Dermis microvascular lymphatic vessel endothelial cell (primary cell): ENCODE measurements at places on chromosomes 1 and 21. TPM values are rescaled to one million over a fixed set of nuclear protein-coding genes. Genes with fewer than 3 reads are reported as not detected.

PRAMEF10 gene
- total RNA-seq, result not detected in 2 replicates

KCTD3 gene
- total RNA-seq, result 50.3 and 55.5 TPM in 2 replicates

UTP11 gene
- total RNA-seq, result 24.7 and 32.5 TPM in 2 replicates

C4BPB gene
- 0.13 TPM in 1 of 2 replicates, not detected in the other for total RNA-seq

ATP13A2 gene
- 25.0 and 55.6 TPM in 2 replicates for total RNA-seq

PLA2G2C gene
- not detected in 2 replicates for total RNA-seq

PLA2G5 gene
- under 0.01 and 0.25 TPM in 2 replicates for total RNA-seq

TMOD4 gene
- total RNA-seq, result 0.25 TPM in 1 of 2 replicates, not detected in the other

ERICH3 gene
- total RNA-seq, result not detected in 2 replicates

CR1 gene
- not detected in 2 replicates for total RNA-seq

WNT3A gene
- total RNA-seq, result not detected in 2 replicates

CASQ1 gene
- not detected in 2 replicates for total RNA-seq

PEA15 gene
- 38.9 and 83.1 TPM in 2 replicates for total RNA-seq

LRP8 gene
- 9.1 and 21.8 TPM in 2 replicates for total RNA-seq

ITPKB gene
- 23.6 and 31.6 TPM in 2 replicates for total RNA-seq
